Neural crest cell (in vitro differentiated cells): ENCODE measurements at places on chromosomes 3 and 15.

- DNase-seq, result no peak
These were observed 79.3 kb upstream of the LMOD3 start for GRCh38 chr3:69201658-69202057.

- DNase-seq, result no peak
These were observed 160.5 kb upstream of the ADAMTS9 start for GRCh38 chr3:64848127-64848800.

GRCh38 chr15:98870788-98871187, 136.8 kb downstream of the PGPEP1L start:
- no peak for DNase-seq

DNA sequence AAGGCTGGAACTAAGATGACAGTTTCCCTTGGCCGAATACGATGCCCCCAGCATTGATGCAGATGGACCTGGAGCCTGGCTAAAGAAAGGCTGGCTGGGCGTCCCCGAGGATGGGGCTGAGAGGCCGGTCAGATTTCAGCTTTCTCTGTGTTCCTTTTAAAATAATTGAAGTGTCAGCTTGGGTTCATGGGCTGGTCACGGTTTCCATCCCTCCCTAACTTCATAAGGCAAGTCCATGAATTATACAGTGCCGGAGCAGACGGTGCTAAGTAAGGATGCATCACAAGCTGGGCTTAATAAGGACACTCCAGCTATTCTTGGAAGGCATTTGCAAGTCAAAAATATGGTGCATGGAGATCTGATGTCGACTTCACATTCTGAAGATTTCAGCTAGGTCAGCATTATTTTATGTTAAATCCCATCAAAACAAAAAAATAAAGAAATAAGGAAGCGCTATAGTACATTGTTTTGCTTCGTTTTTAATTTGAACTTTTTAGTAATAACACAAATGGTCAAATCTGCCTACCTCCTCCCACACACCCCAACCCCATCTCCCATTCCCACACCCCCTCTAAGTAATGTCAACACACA, 220.8 kb downstream of the RPLP1 start:
- DNase-seq, result no peak

DNA sequence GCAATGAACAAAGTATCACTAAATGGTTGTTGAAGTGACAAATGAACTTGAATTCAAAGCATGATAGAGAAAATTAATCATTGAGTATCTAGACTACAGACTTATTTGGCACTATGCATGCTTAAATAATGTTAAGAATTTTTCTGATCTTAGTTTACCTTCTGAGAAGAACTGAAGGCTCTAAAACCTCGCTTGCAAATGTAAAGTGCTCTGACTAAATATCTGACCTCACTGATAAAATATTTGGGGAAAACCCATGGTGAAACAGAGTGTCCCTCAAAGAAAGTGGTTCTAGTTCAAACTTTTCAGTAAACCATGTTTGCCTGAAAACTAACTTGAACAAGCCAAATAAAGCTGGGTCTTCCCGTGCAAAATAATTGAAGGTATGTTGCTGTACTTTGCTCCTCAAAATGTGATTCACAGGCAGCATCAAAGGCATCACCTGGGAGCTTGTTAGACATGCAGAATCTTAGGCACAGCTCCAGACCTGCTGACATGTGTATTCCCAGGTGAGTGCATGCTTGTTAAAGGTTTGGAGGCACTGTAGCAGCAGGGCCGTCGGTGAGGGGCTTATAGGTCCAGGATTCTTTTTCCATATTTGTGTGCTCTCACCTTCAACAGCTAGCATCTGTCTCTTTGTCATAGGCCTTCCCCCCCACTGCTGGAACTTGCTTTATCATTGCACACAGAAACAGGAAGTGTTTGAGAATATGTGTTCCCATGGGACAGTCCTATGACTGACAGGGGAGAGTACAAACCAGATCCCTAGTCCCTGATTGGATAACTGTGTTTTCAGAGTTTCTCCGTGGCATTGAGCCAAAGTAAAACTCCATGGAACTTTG, 524.2 kb upstream of the LMCD1 start:
- no peak for DNase-seq

DNA sequence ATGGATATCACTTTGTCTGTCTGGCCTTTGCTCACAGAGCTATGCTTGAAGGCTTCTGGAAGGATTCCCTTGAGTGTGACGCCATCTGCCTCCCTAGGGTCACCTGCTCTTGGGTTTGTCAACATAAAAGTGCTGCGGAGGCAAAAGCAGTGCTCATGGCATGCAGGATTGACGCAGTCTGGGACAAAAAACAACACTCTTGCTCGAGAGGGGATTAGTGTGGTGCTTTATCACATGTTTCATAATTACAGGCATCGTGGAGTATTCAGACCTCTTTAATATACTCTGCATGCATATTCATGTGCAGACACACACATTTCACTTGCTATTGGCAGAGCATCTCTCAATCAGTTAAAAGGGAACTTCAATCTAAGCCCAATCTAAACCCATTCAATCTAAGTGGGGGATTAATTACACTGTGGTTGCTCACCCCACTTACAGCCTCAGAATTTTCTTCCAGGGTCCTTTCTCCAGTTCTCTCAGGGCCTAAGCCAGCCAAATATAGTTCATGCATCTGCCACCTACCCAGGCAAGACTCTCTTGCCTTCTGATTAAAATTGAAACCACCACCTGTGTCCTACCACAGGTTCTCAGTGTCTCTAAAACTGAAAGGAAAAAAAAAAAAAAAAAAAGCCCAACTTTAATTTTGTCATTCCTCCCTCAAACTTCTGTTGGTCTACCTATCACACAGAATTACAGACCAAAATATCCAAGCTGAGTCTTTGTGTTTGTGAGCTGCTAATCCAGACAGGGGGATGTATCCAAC, 75.6 kb downstream of the BFSP2 start:
- DNase-seq, result no peak

- no peak for DNase-seq
These were observed 41.4 kb downstream of the CHSY1 start for GRCh38 chr15:101210466-101210865.

DNA sequence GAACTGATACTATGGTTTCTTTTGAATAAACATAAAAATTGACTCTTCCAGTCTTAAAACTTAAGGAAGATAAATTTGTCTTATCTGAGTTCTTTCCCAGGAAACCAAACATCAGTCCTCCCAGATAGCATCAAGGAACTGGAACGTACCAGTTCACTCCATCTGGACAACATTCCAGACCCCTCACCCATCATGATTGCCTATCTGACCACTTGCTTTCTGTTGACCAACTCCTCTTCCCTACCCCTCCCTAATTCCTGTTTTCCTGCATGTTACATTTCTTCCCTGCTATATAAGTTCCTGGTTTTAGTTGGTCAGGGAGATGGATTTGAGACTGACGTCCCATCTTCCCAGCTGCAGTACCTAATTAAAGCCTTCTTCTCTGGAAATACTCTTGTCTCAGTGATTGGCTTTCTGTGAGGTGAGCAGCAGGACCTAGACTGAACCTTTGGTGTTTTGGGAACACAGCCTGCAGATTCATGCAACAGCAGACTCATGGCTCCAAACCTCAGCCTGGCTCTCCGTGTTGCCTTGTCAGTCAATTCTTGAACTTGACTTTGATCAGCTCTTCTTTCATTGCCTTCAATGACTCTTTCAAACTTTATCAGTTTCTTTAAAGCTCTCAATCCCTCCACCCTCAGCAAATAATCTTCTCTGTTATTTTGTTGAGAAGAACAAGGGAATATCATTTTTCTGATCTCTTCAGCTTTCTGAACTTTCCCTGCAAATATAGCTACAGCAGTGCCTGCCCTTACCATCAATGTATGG, 123.6 kb downstream of the RPL22L1 start:
- DNase-seq, result no peak

DNA sequence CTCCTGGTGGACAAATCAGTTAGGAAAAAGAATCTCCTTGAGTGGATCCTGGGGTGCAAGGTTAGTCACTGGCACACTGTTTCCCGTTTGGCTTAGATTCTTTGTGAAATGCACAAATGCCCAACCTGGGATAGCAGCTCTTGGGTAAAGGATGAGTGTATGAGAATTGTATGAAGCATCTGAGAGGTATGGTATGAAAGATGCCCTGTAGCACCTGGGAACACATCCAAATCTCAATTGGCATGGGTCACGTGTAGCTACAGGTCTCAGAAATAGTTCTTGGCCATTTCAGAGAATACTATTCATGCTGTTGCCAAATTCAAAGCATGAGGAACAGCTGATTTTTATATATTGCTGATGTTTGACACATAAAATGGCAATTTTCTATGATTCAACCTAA, 84.3 kb downstream of the KCNH8 start:
- DNase-seq, result no peak

- no peak for DNase-seq
These were observed 21.3 kb upstream of the HCN4 start for GRCh38 chr15:73389971-73390544.

- DNase-seq, result no peak
These were observed 397.4 kb upstream of the AZI2 start for GRCh38 chr3:28745916-28746617.

GRCh38 chr3:61452535-61453090, 108.8 kb upstream of the PTPRG start:
- no peak for DNase-seq

DNA sequence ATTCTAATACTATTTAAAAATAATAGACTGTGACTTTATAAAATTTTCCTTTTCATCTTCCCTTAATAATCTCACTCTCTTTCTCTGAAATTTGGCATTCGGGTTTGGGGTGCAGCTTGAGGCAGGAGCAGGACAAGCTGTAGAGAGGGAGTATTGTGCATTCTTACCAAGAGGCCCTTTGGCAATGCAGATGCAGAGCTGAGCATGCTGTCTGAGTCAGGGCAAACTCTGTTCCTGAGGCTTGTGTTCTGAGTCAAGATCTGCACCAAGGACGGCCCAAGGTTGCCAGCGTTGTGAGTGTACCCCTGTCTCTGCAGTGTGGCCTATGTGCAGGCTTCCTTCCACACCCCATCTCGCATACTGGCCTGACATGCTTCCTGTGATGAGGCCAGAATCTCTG, 343.8 kb upstream of the FRG2C start:
- DNase-seq, result no peak

GRCh38 chr15:47139965-47140364, 577.3 kb upstream of the SEMA6D start:
- DNase-seq, result no peak

- no peak for DNase-seq
These were observed 106.0 kb downstream of the PTPRG start for GRCh38 chr3:61667383-61667782.

- no peak for DNase-seq
These were observed 150.3 kb downstream of the SAMMSON start for GRCh38 chr3:70149714-70150400.

DNA sequence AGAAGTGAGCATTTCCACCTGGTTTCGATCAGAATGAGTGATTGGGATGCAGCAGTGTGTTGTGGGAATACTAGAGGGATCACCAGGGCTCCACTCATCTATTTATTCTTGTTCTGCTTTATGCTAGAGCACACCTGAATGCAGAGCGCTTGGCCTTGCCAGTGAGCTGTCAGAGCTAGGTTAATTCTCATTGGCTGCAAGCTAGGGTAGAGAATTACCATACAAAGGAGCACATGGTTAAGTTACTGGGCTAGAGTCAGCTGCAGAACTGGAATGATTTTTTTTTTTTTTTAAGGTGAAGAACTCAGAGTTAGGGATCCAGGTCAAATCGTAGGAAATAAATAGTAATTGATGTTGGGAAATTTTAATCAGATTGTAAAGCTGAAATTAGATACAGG, 8.8 kb downstream of the EIF2AK4 start:
- DNase-seq, result no peak

- DNase-seq, result no peak
These were observed 189.3 kb upstream of the TPM1 start for GRCh38 chr15:62853114-62853840.

GRCh38 chr3:38493031-38493430, 3.1 kb upstream of the EXOG start:
- no peak for DNase-seq

DNA sequence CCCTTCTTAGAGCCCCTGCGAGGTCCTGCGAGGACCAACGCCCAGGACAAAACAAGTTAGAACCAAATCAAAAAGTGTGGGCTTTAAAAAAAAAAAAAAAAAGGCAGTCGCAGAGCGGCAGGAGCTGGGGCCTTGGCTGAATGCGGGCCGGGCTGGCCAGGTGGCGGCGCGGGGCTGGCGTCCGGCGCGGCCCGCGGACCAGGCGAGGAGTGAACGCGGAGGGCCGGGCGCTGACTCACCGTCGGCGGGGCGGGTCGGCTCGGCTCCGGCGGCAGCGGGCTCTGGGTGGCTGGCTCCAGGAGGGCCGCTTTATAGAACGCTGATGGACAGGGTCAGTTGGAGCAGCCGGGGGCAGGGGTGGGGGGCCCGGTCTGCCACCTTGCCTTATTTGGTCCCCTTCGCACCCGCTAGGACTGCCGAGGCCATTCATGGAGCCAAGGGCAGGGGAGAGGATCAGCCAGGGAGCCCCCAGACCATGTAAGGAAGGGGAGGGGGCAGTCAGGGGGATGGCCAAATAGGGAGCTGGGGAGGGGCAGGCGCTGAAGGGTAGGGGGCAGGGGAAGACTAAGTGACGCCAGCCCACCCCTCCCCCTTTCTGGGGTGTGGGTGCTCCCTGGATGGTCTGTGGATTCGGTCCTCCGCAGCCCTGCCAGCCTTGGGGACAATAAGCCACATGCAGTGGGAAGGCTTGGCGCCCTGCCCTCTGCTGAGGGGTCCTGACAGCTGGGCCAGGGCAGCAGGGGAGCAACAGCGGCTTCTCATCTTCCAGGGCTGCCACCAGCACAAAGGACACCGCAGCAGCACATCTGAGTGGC, at the start of gene ACTC1:
ACTC1 (minus strand) TSS at position 283 of the 815 bp plus-strand sequence. CDS start 741 bp downstream, outside the sequence.
- DNase-seq, result peak; percentile 32

DNA sequence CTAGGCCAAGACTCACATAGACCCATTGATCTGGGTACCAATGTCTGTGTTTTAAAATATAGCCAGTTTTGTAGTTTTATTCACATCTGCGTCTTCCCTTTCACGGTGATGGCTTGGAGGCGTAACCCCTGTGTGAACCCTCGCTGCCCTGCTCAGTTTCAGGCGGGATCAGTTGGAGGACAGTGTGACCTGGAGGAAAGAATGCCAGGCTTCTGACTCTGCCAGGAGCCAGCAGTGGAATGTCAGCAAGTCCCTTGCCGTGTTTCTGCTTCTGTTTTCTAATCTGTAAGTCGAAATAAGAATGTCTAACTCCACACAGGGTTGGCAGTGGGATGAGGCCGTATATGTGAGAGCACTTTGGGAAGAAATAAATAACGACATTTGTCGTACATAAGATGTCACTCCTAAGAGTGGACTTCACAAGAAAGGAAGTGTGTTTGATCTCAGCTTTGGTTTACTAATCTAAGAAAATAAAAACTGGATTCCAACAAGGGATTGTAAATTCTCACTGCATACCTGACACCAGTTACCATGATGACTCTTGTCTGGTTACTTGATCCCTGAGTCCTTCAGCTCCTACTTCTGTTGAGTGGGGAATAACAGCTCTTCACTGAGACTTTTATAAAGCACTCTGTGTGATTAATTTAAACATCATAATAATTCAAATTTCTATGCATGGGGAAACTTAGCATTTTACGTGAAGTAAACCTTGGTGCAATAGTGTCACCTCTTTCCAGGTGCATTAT, 6.3 kb upstream of the CA12 start:
- DNase-seq, result no peak
